ENCODE measurements at places on chromosomes 16 and 17.

GRCh38 chr16:46731691-46732555 is 16.2 kb downstream of the MYLK3 start:
- DNase-seq: peak; percentile 65

- DNase-seq: peak; percentile 25
Measured at GRCh38 chr17:55607731-55608341, 96.6 kb upstream of the SMIM36 start.

DNA sequence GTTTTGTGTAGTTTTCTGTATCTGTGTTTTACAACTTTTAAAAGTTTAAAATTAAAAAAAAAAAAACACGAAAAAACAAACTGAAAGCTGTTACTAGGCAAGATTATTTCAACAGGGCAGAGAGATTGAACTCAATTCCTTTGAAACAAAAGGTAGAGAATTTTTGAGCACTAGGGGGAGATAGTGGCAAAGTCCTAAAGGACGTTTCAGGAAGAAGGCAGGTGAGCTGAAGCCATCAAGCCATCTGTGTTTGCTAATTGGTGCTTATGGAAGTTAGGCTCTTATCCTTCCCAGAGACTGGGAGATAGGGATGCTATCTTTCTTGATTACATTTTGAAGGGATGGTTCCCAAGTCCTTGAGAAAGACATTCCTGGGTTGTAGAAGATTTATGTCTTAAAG is 70.6 kb upstream of the CLEC3A start:
- no peak for DNase-seq

- DNase-seq: peak; percentile 19
Measured at GRCh38 chr17:63911657-63912100, 621 bp upstream of the CSHL1 start.

- no peak for DNase-seq
Measured at GRCh38 chr17:9355846-9356245, 219.8 kb downstream of the STX8 start.

DNA sequence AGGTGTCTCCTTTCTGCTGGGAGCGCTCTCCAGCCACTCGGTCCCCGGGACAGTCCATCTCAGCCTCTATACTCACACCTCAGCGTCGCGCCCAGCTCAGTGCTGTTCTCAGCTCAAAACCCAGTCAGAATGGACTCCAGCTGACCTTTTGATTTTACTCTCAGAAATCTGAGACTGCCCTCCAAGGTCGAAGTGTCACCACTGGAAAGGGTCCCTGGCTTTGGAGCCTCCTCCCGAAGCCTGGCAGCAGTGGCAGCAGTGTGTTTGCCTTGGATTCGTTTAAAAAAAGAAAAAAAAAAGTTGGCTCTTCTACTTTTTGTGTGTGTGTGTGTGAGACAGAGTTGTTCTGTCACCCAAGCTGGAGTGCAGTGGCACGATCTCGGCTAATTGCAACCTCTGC is 10.4 kb downstream of the KLHL36 start:
- no peak for DNase-seq

DNA sequence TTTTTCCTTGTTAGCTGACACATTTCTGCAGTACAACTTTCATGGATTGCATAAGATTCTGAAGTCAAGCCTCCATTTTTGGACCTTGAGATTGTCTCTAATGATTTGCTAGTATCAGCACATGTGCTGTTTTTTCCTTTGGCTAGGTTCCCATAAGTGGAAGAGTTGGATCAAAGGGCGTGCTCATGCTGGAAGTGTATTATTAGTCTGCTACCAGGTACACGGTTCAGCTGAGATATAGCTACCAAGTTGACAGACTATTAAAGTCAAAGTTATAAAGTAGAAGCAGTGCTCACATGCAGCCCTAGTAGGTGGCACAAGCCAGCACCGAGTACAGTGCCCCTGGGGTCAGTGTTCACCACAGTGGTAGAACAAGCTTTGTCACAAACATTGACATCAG is 3.2 kb downstream of the FAHD1 start:
- no peak for DNase-seq

GRCh38 chr16:49019081-49019633 is 262.5 kb downstream of the CBLN1 start:
- no peak for DNase-seq

DNA sequence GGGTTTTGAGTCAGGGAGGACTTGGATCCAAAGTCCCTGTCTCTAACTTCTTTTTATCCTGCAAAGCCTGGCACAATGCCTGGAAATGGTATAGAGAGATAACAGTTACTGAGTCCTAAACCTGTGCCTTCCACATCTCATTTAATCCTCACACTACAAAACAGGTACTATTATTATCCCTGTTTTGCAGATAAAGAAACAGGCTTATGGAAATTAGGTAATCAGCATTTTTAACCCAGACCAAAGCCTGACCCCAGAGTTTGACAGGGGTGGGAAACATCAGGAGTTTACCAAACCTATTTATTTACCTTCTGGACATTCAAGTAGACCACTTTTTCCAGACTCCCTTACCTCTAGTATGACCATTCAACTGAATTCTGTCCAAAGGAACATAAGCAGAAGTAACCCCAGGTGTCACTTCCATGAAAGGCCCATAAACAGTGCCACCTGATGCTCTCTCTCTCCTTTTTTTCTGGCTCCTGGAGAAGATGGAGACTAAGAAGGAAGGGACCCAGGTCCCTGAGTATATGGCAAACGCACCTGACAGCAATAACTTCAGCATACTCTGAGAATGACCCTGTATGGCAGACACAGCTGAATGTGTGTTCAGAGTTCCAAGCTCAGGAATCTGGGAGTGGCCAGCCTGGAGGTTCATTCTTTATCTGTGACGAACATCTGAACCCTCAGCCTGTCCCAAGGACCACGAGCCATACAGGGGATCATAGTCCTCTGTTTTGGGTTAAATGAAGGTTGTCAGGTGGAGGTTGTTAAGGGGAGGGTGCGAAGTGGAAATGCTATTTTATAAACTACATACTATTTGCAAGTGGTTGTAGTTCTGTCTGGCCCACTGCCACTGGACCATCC is 62.7 kb downstream of the HLF start:
- no peak for DNase-seq

GRCh38 chr17:79987187-79987934 is 48.3 kb downstream of the TBC1D16 start:
- no peak for DNase-seq

DNA sequence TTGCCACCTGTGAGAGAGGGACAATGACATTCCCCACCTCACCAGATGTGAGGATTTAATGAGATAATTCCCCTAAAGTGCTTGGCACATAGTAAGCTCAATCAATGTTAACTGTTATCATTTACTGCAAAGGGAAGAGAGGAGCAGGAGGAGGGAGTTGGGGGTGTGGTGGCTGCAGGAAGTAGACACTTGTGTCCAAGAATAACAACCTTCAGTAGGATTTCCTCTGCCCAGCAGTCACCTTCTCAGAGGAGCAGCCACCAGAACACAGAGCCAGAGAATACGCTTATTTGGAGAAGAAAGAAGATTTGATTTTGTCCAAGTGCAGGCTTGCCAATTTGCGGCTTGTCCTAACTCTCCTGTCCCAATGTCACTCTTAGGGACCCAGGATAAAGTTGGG is 10.2 kb downstream of the CBX4 start:
- no peak for DNase-seq
